ENCODE measurements at places on chromosomes 2 and 18.

GRCh38 chr2:163471947-163472346 is 263.9 kb downstream of the FIGN start:
- DNase-seq, result no peak

DNA sequence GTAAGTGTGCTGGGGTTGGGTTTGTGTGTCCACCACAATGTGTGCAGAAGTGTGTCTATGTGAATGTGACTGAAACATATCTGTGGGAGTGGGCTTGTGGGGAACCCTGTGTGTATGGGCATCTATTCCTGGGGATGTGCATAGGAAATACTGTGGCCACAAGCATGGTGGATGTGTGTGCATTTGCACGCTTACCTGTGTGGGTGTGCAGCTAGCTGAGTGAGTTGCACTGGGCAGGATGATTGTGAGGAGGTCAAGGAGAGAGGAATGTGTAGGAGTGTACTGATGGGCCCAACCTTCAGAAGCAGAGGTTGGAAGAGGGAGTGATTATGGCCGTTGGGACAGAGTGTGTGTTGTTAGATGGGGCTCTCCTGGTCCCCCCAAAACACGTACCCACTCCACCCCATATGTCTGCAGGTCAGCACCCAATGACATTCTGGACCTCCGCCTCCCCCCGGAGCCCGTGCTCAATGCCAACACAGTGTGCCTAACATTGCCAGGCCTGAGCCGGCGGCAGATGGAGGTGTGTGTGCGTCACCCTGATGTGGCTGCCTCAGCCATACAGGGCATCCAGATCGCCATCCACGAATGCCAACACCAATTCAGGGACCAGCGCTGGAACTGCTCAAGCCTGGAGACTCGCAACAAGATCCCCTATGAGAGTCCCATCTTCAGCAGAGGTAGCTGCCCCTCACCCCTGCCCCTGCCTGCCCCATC is 1.2 kb downstream of the WNT10A start:
- DNase-seq, result no peak

- no peak for DNase-seq
Measured at GRCh38 chr2:205755923-205756322, 73.6 kb downstream of the NRP2 start.

DNA sequence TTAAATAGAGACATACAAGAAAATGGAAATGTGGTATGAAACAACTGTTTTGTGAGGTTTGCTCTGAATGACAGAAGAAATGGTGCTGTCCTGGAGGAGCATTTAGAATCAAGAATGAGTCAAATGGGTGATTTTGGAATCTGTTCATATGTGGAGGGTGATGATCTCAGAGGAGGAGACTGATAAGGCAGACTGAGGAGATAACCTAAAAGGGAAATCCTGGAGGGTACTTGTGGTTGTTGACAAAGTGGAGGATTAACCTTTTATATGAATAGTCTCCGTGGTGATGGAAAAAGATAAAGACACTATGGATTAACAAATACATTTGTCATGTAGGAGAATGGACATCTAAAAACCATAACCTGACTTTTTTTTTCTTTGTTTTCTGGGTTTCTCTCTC is 74.1 kb downstream of the MMADHC start:
- DNase-seq, result no peak

- no peak for DNase-seq
Measured at GRCh38 chr2:43791035-43791765, 17.4 kb downstream of the DYNC2LI1 start.

DNA sequence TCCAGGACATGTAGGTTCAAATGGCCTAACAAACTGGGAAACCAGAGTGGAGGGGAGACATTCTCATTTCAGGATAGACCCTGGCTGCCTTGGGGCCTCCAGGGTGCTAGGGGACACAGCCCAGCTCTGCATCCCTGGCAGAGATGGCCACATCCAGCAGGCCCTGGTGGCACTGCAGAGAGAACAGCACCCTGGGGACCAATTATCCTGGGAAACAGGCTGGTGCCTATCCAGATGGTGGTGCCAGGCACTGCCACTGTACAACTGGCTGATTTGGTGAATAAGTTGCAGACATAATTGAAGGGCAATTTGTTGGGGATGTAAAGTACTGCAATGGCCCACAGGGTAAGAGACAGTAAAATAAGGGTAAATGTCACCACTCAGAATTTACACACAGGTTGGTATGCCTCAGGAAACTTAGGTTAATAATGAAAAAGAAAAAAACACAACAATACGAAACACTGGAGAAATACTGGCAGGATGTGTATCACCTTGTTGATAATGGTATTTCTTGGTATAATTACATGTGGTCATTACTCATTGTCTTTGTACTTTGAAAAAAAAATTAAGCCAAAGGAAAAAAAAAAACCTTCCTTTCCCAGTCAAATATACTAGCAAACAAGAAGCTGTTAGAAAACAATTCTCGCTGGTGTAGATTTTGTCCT is 12.8 kb upstream of the SFTPB start:
- no peak for DNase-seq

DNA sequence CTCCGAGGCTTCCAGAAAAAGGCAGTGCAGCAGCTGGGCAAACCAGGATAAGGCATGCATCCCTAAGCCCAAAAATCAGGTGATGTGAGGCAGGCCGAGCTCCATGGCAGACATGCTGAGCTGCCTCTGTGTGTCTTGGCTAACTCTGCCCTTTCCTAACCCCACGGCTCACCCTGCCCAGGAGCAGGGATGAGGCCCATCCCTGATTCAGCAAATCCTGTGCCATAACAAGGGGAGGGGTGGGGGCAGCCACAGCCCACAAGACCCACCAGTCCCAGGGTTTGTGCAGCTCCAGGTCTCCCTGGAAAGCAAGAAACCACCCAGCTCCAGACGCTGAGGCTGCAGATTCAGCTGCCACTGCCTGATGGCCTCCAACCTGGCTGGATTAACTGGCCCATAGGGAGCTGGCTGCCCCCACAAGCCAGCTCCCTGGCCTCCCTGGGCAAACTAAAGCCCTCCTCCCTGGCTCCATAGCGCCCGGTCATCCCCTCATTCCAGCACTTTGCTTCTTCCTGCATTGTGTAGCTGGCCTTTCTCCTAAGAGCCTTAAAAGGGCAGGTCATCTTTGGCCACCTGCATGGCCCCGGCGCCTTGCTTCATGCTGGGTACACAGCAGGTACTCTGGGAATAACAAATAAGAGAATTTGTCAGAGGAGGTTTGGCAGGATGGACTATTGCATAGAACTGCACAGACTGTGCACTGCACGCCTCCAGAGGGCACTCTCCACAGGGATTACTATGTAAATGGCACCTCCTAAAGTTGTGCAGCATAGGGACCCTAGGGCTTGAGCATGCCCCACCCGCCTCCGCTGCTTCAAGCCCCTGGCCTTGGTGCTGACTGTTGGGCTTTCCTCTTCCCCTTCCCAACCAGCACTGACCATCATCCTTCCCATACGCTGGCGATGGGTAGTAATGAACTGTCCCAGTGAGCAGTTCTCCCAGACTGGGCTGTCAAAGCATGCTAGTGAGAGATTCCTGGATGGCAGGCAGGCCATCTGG is 10.7 kb downstream of the STEAP3 start:
- DNase-seq, result no peak

- no peak for DNase-seq
Measured at GRCh38 chr2:149080099-149080498, 41.6 kb downstream of the LYPD6B start.

- no peak for DNase-seq
Measured at GRCh38 chr2:109448946-109449788, 164.6 kb downstream of the SEPTIN10 start.

GRCh38 chr18:49431165-49431962 is 29.1 kb downstream of the DYM start:
- DNase-seq, result no peak

DNA sequence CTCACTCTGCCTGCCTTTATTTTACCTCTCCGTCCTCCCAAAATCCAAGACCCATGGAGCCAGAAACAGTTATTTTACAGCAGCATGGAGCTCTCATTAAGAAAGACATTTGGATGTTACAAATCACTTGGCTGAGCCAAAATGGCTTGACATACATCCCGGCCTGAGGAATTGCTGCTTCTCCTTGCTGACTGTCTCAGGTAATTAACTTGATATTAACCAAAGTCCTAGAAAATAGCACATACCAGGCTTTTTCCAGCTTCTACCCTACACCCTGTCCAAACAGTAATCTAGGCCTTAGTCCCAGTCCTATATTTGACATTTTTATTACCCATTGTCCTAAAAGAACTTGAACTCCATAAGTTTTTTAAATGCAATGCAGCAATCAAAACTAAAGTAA is 205.0 kb downstream of the TMX3 start:
- DNase-seq, result no peak

DNA sequence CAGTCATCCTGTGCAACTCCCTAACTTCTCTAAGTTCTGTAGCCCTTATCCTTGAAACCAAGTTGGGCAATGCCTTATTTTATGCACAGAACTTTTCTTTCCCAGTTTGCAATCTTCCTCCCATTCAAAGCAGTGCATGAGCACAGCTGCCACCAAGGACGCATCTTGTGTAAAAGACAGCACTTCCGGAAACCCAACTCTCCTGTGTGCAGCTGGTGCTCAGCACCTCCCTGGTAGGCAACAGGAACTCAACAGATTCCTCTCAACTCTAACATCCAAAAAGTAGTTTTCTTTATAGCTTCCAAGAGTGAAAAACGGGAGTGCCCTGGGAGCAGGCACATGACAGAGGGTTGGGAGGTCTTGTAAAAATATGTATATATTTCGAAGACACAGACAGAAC is 2.2 kb downstream of the TMEM18 start:
- no peak for DNase-seq

- DNase-seq, result no peak
Measured at GRCh38 chr2:231361701-231362554, 33.6 kb upstream of the B3GNT7 start.
